ENCODE measurements at places on chromosomes 5 and 9.
A peak's percentile ranks its signal among the peaks of the same experiment; 100 is the strongest.

DNA sequence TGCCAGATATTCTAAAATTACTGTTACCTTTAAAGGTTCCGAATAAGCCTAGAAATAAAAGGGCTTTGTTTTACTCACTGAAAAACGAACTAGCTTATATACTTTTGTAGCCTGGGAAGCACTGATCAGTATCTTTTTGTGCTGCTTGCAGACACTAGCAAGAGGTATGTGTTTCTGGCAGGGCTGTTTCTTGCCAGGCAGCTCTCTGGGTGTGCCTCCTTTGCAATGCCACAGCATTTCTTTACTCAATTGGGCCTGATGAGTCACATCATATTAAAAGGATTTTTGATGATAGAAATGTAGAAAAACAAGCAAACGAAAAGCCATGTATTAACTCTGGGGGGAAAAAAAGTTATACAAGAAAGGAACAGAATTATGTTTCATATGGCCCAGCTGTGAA lies 35.6 kb downstream of the CD180 start:
- DNase-seq, result peak; percentile 51

- peak; percentile 41 for DNase-seq
Observed at GRCh38 chr9:131658377-131659129, 81.3 kb downstream of the RAPGEF1 start.

- DNase-seq, result peak; percentile 14
Observed at GRCh38 chr5:53262348-53262970, 152.9 kb upstream of the MOCS2 start.

GRCh38 chr5:158886957-158887356 lies 212.8 kb downstream of the EBF1 start:
- no peak for DNase-seq

GRCh38 chr5:139575751-139576150 lies 14.6 kb downstream of the UBE2D2 start:
- no peak for DNase-seq

- DNase-seq, result no peak
Observed at GRCh38 chr9:21764846-21765245, 37.6 kb upstream of the MTAP start.

GRCh38 chr5:73121119-73121463 lies 716 bp downstream of the TMEM171 start:
- DNase-seq, result no peak

DNA sequence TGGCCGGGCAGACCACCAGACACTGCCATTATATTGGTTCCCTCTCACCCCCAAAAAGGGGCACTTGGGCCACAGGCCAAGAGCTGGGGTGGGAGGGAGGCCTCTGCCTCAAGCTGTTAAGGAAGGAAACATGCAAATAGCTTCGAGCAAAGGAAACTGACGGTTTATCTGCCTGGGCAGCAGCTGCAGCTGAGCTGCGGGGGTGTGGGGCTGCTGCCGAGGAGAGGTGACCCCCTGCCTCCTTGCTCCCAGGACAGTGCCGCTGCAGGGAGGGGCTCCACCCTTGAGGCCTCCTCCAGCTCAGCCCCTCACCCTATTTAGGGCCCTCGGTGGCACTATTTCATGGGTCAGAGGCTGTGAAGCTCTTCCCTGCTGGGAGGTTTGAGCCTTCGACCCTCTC lies 789 bp downstream of the DOK3 start:
- DNase-seq, result no peak

DNA sequence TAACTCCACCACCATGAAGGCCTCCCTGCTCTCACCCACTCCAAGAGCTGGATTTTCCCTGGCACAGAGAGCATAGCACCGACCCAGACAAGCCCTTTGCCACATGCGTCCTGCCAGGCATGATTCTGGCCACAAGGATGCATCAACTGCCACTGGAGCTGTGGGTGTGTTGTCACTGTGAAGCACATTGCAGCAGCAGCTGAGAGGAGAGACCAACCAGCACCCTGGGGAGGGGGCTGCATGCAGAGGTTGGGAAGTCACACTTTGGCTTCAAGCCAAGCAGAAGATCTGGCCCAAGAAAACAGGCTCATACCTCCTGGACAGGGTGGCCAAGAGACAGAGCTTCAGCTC lies 22.6 kb upstream of the PTGES start:
- no peak for DNase-seq

DNA sequence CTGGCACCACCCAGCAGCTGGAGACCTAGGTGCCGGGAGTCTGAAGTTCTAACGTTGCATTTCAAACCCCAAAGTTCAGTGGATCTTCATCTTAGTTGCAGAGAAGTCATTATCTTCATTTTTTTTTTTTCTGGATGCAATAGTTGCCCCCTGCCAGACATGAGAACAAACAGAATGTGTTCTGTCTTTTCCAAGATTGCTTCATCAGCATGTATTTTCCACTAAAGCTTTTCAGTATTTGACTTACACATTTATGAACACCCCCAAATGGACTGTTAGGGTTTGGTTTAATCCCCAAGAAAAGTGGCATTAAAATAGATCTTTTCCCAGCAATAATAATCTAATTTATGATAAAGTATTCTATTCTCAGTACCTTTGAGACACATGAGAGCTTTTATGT lies 135.2 kb upstream of the OSMR start:
- no peak for DNase-seq

GRCh38 chr9:38164659-38165221 lies 95.7 kb upstream of the SHB start:
- no peak for DNase-seq

DNA sequence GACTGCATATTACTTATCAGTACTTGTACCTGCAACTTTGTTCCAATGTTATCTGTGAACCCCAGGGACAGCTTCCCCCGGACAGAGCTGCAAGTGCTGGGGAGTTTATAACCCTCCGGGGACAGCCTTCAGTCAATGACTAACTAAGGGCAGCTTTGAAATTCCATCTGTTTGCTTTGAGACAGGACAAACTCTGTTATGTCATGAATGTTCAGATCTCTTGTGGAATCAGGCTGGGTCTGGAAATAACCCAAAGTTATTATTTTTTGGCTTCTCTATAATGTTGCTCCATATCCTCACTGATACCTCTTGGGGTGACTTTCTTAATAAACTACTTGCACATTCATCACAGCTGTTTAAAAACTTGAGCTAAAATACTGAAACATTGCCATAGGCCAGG lies 617.5 kb upstream of the TLE4 start:
- no peak for DNase-seq

GRCh38 chr5:68873198-68873597 lies 220.6 kb upstream of the SLC30A5 start:
- no peak for DNase-seq

DNA sequence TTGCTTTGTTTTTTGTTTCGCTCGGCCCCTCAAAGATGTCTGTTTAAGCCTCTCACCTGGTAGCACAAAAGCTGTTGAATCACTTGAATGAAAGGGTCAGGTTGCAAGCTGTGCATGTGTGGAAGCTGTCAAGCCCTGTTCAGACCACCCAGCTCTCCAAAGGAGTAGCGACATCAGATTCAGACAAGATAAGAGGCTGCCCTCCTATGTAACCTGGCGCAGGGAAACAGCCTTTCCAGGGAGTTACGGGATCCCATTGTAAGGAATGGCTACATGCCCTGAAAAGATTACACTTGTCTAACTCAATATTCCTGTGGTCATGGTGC lies 2.9 kb downstream of the FREM1 start:
- no peak for DNase-seq

DNA sequence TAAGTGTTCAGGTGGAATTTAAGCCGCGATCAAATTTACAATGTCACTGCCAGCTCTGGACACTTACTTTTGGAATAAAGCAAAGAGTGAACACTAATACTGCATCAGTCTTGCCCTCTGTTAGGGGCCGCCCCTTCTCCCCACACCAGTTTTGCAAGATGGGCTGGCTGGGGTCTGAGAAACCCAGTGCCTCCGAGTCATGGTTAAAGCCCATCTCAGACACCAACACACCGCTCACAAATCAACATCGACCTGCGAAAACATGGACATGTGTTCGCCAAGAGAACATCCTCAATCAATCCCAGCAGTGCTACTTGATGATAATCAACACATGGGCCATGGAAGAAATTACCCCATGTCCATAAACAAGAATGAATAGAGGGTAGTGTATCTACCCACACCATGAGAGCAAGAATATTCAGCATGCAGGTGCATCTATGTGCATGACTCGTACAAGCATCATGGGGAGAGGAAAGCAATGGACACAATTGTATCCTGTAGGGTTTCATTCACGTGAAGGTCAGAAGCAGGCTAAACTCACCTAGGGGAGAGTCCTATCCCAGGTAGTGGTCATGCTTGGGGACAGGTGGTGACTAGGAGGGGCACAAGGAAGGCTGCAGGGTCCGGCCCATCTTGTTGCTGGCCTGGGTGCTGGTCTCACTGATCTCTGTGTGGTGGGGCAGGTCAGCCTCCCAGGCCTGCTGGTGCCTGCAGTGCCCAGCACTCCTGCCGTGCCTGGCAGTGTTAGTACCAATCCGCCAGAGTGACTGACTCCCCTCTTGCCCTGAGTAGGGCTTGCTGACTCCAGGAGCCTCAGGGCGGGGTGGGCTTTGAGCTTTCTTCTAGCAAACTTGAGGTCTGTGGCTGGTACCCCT lies 5.0 kb downstream of the S1PR3 start:
- no peak for DNase-seq

DNA sequence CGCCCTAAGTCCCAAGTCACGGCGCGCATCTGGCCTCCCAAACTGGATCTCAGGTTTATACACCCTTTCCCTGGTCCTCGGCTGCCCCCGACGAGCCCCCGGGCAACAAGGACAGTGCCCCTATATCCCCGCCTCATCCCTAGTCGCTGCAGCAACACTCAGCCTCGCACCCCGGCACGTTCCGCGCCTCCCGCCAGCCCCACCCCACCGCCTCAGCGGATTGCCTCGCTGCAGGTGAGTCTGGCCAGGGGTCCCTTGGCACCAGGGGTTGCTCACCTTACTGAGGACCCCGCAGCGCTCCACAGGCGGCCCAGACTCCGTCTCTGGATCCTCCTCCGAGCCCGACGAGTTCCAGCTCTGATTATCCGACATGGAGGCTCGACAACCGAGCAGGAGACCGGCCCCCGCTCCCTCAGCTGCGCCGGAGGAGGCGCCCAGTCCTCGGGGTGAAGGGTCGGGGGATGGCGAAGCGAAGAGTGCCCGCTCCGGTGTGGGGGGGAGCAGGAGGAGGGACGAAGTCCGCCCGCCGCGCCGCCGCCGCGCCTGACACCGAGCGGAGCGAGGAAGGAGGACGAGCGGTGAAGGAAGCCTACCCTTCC lies 494 bp downstream of the CERT1 start:
- no peak for DNase-seq

DNA sequence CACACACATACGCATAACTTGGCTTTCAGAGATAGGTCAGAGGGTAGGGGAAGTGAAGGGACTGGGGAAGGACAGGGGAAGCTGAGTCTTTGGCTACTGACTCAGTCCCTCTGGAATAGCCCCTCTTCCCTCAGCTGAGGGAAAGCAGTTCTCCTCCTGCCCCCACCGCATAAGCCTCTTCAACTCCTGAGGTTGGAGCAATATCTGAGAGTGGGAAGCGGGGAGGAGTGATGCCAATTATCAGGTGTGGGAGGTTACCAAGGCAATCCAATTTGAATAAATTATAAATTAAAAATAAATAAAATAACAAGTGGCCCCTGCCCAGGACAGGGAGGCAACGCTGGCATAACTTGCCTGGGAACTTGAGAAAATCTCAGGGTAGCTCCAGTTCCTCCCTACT lies 1.7 kb upstream of the STOML2 start:
- no peak for DNase-seq

DNA sequence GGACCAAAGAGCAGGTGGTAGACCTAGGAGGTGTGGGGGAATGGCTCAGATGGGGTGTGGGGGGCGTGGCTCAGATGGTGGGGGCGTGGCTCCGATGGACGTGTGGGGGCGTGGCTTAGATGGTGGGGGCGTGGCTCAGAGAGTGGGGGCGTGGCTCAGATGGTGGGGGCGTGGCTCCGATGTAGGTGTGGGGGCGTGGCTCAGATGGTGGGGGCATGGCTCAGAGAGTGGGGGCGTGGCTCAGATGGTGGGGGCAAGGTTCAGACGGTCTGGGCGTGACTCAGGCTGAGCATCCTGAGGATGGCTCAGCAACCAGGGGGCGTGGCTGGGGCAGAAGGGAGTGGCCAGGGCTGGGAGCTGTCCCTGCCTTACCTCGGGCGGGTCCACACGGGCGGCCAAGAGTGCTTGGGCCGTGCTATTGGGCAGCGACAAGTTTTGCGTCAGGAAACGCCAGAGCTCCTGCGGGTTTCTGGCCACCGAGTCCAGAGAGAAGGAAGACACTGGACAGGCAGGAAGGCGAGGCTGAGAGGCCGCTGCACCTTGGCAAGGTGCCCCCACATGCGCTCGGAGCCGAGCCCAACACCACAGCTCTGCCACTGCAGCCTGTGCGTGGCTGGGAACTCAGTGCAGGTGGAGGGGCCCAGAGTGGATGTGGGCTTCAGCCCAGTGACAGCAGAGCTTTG lies 5.9 kb downstream of the ABCA2 start:
- DNase-seq, result peak; percentile 74

GRCh38 chr9:130294664-130295063 lies 29.1 kb downstream of the HMCN2 start:
- no peak for DNase-seq

DNA sequence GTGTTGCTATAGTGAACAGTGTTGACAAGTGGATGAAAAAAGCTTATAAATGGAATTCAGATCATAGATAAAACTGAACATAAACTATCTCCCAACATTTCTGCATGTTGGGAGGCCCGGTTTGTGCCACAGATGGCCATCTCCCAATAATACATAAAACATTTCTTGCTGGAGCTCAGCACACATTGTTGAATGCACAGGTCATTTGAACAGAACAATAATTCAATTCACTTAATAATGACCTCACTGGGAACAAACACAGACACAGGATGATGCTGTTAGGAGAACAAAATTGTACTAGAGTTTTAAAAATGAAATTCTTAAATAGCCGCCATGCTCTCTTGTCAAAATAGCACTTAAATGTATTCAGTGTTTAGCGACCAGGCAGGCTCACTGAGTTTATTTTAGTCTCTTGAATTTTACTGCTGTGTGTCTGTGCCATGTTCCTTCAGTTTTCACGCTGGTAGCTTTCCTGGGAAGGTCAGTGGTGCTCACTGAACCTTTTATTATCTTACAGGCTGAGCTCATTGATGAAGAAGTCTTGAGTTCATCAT lies 85.0 kb upstream of the SSBP2 start:
- DNase-seq, result no peak

DNA sequence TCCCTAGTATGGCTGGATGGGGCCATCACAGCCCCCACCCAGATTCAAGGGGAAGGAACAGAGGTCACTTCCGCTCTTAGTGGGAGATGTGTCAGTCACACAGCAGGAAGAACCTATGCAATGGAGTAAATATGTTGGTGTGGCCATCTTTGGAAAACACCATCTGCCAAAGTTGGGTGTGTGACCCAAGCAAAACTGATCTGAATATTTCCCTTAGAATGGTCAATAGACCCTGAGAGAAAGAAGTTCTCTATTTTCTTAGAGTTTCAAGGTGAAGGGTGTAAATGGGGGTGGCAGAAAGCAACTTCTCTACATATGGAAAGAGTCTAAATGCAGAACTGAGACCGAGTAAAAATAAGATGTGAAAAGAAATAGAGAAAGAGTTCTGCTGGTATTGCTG lies 212.7 kb downstream of the ESM1 start:
- no peak for DNase-seq

DNA sequence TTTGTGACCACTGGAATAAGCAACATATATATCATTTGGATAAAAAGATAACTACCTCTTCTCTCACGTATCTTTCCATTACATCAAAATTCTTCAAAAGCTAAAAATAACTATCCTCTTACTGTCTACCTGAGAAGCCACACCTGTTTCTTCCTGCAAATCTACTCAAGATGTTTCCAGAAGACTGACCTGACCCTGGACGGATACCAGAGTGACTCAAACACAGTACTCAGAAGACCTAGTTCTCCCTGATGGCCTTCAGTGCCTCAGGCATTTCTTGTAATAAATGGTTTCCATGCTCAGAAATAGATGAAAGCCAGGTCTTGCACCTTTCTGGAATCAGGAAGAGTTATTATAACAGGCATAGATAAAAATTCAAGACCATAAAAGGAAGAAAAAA lies 245.9 kb upstream of the PIK3R1 start:
- DNase-seq, result no peak

Measured in SW 1271 (cell line).